ENCODE measurements at places on chromosomes 7 and 10.

- DNase-seq, result no peak
Measured at GRCh38 chr7:18727115-18727870, 231.7 kb downstream of the HDAC9 start.

DNA sequence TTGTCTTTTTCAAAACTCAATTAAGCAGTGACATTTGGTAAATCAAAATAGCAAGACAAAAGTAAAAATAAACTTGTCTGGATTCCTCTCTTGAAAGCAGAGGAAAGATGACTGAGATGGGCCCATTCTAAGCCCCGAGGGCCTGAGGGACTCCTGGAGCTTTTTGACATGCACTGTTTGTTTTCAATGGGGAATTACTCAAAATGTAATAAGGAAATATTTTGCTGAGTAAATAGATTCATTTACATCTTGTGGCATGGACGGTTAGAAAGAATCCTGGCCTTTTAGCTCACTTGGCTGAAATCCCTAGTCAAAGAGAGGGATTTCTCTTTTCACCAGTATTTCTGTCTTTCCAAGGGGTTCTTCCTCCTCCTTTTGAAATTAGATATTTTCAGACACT is 108.0 kb downstream of the MKX start:
- no peak for DNase-seq

- no peak for DNase-seq
Measured at GRCh38 chr7:137345799-137346449, 2.4 kb upstream of the PTN start.

DNA sequence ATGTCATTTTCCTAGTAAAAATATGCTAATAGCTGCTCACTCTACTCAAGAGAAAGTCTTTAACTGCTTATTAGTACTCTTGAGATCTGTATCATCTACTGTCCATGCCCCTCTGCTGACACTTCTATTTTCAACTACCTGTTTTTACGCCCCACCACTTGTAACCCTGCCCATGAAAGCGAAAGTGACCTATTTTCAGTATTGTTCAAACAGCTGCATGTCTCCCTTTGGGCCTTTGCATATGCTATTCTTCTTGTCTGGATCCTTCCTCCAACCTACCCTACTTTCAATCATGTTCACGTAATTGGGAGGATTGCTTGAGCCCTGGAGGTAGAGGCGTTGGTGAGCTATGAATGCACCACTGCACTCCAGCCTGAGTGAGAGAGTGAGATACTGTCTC is 1481.3 kb downstream of the GATA3 start:
- DNase-seq, result no peak

DNA sequence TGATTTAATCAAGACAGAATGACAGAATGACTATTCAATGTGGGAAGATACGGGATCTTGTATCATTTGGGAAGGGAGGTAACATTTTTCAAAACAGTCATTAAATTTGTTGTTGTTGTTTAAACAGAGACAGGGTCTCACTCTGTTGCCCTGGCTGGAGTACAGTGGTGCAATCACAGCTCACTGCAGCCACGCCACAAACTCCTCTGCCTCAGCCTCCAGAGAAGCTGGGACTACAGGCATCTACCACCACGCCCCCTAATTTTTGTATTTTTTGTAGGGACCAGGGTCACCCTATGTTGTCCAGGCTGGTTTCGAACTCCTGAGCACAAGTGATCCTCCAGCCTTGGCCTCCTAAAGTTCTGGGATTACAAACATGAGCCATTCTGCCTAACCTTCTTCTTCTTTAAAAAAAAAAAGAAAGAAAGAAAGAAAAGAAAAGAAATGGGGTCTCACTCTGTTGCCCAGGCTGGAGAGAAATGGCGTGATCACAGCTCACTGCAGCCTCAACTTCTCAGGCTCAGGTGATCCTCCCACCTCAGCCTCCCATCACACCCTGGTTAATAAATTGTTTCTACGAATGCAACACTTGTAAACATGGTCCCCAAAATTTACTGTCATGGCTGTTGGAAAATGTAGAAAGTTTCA is 24.3 kb downstream of the YWHAG start:
- no peak for DNase-seq

DNA sequence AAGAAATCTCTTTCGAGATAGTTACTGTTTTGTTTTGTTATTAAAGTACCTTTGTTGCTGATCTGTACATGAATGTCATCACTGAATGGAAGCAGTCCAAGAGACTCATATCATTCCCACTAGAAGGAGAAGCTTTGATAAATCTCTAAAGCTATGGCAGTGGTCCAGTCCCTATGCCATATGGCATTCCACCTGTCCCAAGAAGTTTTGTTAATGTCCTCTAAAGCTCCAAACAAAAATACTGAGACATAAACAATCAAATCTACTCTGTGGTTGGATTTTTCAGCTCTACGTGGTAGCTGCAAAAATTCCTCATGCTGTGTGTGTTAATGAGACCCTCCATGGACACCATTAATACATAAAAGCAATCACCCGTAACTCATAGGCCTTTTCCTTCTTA is 94.1 kb downstream of the LRRN3 start:
- DNase-seq, result no peak

DNA sequence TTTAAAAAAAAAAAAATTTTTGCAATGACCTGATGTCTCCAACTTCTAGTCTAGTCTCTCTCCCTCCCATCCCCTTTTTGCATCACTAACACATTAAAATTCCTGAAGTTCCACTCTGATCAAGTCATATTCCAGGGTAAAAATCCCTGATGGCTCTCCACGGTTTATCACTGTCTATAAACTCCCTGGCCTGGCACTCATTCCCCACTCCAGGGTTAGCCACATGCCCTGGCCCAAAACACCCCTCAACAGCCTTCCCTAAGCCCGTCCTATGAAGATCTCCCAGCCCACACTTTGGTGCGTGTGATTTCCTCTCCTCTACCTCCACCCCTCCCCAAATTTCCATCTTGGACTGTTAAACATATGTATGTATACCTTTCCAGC is 125.4 kb downstream of the JAZF1 start:
- no peak for DNase-seq

DNA sequence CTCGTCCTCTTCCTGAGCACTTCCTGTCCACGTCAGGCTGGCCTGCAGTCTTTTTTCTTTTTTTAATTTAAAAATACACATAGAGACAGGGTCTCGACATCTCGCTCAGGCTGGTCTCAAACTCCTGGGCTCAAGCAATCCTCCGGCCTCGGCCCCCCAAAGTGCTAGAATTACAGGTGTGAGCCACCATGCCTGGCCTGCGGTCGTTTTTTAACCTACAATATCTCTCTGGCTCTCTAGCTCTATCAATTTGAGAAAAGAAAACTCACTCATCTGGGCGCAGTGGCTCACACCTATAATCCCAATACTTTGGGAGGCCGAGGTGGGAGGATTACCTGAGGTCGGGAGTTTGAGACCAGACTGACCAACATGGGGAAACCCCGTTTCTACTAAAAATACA is 4.0 kb upstream of the OAT start:
- DNase-seq, result no peak

DNA sequence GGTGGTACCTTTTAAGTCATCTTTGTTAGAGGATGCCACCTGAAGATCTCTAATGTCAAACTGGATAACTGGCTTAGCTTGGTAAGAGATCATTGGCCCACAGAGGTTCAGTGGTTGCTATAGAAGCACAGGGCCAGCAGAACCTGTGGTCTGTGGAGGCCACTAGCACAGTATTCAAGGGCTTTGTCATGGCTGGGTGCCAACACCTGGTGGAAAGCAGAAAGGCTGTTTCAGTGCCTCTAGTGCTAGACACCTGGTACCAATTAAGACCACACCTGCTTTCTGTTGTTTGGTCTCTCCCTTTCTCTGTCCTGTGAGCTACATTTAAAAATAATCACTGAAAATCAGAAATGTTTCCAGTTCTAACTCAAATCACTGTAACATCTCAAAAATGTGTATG is 10.0 kb upstream of the PCGF5 start:
- no peak for DNase-seq
